ENCODE measurements at places on chromosomes 11 and 22.

- DNase-seq: peak; percentile 62
These were observed 585 bp downstream of the CYB5R3 start for GRCh38 chr22:42648368-42649245.

DNA sequence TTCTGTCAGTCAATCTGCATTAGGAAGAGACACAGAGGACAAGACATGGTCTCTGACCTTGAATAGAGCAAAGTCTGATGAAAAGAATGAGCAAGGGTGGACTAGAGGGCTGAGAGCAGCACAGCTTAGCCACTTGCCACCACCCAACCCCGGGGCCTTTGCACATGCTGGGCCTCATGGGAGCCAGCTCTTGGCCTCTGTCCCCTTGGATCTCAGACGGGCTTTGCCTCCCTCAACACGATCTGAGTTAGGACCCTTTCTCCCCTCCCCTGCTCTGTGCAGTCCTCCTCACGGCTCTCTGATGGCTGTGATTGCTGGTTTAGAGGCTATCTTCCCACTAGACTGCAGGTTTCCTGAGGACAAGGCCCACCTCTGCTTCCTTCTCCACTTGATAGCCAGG is 131.6 kb upstream of the B3GAT1 start:
- no peak for DNase-seq

- no peak for DNase-seq
These were observed 600.6 kb upstream of the FAT3 start for GRCh38 chr11:91624021-91624420.

DNA sequence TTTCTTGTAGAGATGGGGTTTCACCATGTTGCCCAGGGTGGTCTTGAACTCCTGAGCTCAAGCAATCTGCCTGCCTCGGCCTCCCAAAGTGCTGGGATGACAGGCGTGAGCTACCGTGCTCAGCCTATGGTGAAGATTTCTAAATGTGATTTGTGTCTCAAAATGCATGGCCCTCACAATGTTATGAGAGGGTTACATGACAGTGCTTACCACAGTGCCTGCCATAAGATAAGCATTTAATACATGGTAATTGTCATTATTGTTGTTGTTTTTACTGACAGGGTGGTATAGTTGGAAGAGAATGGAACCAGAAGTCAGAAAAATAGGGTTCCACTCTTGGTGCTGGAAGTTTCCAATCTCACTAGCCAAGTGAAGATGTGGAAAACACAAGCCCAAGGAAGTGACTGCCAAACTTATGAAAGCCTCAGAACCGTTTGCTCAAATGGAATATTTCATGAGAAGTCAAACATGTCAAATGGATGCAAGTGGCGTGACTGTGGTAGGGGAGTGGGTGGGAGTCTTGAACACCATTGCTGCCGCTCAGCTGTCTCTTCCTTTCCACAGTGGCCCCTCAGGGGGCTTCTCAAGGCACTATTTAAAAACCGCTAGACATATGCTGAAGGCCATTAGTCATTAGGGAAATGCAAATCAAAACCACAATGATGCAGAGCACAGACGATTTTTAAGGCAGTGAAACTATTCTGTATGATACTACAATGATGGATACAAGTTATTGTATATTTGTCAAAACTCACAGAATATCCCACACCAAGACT is 29.1 kb upstream of the LMO2 start:
- DNase-seq: peak; percentile 27

DNA sequence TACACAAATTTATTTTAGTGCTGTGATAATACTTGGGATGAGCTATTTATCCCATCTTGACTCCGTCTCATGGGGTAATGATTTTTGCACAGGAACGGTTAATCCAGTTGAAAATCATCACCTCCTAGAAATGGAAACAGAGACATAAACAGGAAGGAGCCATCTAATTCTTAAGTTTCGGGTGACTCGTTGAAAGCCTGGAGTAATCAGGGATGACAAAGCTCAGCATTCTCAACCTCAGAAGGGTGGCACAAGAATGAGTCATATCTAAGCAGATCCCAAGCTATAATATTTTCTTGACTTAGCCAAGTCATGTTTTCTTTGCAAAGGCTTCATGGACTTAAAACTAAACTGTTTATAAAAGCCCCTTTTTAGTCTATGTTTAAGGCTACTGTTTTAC is 280.8 kb upstream of the CCDC90B start:
- no peak for DNase-seq

DNA sequence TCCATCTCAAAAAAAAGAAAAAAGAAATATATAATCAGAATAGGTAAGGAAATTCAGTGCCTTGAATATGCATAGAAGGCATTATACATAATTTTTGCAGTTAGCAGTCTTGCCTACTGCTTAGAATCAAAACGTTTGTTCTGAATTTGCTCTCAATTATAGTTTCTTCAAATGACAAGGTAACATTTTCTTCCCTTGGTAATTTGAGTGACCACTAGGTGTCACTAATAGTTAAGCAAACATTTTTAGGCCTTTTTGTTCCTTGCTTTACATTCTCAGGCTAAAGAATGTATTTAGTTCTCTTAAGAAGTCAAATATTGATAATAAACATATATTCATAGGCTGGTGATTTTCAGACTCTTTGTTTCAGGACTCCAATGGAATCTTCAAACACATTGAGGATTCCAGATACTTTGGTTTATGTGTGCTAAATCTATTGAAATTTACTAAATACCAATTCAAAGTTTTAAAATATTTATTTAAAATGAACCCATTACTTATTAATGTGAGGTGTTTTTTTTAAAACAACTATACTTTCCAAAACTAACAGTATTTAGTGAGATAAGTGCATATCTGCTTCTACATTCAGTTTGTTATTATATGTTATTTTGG is 55.0 kb upstream of the DEPDC7 start:
- DNase-seq: no peak
